ENCODE measurements at places on chromosomes 13 and 19.

- DNase-seq, result no peak
Observed at GRCh38 chr19:23519031-23519430, 123.8 kb upstream of the ZNF91 start.

DNA sequence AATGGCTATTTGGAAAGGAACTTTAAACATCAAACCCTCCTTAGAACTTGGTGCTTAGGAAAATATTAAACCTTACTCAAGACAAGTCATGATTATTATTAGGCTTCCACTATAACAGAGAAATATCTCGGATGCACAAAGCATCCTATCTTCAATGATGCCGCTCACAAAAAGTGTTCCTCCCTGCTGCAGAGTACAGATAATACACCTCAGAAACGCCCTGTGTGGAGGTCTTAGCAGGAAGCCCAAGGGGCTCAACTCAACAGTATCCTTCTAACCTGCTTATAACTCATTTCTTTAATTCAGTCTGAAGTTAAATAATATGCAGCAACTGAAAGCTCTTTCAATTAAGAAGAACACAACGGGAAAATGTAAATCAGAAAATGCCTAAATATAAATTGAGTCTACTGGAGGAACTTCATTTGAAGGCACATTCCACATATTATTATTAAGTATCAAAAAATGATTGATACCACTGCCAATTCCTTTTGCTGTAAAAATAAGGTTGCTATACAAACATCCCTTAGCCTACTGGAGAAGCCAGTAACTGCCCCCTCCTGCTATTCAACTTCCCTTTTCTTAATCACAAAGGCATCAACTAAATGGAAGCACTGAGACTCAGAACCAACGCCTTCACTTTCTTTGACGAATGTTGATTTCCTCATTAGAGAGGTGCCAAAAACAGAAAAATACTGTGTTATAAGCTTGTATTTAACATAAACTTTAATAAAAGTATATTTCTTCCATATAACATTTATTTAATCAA is 12.0 kb downstream of the ELF1 start:
- no peak for DNase-seq

DNA sequence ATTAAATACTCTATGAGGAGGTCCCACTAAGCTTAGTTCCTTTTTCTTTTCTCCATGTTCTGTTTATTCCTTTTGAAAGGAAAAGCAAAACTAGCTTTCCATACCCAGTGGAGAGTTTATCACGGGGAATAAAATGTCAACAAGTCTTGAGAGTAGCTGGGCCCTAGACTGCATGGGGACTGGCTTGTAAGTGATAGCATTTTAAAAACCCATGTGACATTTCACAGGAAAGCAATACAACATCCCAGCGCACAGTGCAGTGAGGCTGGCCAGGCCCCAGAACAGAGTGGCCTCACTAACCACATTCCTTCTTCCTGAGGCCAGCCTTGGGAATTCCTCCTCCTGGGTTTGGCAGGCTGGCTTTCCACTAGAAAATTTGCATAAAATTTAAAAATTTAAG is 149.8 kb downstream of the DLEU7 start:
- no peak for DNase-seq

GRCh38 chr13:98523455-98524102 is 53.3 kb downstream of the STK24 start:
- DNase-seq, result no peak

- no peak for DNase-seq
Observed at GRCh38 chr13:26230703-26231102, 8.6 kb upstream of the RNF6 start.

DNA sequence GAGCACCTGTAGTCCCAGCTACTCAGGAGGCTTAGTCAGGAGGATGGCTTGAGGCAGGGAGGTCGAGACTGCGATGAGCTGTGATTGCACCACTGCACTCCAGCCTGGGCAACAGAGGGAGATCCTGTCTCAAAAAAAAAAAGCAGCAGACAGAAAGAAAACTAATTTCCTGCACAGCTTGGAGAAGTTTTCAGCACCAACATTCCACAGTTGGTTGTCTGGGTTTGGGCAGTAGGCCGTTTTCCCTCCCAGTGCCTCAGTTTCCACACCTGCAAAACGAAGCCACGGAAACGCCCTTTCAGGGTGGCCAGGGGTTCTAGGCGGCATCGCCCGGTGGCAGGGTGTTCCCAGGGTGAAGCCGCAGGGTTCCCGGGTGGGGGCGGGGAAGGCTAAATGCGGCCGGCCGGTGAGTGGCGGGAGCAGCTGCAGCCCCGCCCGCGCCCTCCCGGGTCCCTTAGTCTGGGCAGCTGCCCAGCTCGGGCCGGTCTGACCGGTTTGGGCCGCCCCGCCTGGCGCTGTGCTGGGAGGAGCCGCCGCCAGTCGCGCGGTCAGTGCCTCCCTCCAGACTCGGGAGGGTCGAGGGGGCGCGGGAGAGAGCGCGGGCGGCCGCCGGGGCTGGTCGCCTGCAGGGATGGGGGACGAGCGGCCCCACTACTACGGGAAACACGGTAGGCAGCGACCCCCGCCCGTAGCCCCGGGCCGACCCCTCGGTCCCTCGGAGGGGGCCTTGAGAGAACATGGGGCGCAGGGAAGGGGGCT is at the start of gene SLC44A2:
TSS of gene SLC44A2 (plus strand) at position 551 of the 759 bp plus-strand sequence. CDS start at position 632, 81 bp downstream.
- no peak for DNase-seq

DNA sequence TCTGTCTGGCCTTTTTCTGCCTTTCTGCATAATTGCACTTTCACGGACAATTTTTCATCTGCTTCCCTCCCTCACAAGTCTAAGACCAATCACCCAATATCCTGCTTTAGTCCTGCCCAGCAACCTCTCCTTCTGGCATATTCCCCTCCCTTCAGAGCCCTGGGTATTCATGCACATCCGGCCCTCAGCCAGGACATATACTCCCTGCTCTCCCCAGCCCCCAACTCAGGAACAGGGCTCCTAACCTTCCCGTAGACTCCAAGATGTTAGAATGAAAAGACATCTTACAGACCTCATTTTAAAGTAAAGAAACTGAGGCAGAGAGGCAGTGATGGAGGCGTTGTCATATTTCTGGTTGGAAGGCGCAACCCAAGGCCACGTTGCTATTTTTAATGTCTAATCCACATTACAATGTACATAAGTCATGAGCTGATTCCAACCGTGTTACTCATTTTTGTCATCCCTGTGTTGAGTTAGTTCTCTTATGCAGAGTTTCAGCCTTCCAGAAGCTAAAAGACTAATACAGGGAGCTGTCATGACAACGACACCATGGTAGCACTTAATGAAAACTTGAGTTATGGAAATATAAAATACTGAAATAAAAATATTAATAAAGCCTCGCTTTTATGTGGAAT is 209.2 kb downstream of the TSHZ3 start:
- DNase-seq, result no peak

DNA sequence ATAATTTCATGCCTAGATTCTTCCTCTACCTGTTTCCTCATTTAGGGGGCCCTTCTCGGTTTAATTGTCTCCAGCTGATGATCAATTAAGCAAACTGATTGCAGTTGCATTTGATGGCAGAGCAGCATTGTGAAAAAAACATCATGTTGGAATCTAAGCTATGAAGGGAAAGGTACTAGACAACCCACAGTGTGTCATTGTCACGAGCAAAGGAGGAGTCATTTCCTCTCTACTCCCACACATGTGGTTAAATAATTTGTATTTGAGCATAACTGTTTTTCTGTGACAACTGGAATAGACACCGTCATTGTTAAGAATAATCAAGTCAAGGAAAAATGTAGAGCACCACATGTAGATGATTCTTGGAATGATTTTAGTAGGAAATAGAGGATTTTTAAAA is 240.3 kb downstream of the DCT start:
- peak; percentile 40 for DNase-seq

- no peak for DNase-seq
Observed at GRCh38 chr13:33624253-33624652, 193.7 kb upstream of the RFC3 start.

GRCh38 chr19:35430409-35431144 is 17.5 kb upstream of the FFAR2 start:
- no peak for DNase-seq

DNA sequence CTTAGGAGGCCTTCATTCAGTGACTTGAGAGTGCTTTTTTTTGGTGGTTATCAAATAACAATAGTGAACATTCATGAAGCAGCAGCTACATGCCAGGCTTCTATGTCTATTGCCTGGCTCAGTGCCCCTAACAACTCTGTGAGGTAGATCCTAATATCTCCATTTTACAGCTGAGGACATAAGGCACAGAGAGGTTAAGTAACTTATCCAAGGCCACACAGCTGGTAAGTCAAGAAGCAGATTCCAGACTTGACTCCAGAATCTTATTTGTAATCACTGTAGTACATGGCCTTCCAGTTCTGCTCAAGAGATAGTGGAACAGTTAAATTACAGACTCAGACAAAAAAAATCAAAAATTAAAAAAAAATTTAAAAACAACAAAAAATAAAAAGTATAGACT is 26.8 kb downstream of the CKM start:
- no peak for DNase-seq

DNA sequence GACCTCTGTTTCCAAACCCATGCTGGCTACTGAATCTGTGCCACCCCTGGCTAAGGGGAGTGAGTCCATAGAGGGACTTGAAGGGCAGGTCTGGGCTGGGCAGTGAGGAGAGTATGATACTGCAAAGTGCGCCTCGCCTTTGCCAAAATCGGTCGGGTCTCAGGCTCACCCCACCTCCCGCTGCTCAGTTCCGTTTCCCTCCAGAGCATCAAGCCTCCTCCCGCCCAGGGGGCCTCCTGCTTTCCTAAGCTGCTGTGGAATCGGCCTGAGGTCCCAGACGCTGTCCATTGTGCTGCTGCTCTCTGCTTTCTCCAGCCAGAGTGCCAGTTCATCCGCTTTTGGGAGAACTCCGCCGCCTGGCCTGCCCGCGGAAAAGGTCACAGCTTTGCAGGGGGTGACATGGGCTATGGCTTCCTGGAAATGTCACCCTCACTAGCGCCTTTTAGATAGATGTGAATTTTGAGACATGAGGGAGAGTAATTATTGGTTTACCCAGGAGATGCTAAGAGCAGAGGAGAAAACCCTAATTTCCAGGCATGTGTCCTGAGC is 1418.4 kb downstream of the UQCRFS1 start:
- no peak for DNase-seq

DNA sequence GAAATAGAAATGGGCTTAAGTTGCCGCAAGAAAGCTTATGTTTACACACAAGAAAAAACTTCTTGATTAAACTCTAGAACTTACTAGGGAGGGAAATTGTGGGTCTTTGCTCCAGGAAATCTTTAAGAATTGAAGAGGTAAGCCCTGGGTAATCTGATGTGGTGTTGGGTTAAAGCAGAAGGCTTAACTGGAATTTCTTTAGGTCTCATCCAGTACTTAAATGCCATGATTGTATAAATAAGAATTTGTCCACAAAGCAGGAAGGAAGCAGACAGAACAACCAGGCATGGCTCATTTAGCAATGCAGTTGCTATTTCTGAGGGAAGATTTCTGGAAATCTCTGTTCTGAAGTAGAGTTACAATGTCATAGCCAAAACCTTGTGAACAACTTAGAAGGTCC is 360.4 kb downstream of the KLF5 start:
- no peak for DNase-seq

DNA sequence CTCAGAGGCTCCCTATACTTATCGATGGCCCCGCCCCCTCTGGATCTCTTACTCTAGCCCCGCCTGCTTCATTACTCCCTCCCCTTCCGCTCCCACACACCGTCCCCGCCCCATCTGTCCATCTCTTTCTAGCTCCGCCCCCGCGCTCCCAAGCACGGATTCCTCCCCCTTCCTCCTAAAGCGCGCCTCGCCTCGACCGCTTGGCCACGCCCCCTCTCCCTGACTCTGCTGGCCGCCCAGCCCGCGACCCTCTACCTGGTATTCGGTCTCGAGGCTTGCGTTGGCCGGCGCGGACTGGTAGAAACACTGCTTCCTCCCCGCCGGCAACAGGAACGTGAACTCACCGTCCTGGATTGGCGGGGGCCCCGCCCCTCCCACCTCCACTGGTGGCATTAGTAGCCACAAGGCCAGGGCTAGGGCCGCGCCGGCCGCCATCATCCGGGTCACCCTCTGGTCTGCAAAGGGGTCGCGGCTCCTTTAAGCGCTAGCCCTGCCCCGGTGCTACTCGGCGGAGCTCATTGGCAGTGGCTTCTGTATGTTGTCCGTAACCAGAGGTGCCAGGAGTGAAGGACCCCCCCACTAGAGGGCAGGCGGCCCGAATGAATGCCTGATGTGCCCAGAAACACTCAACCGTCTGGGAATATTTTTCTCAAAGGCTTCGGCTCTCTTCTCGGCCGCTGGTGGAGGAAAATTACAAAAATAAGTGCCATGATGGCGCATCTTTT is at the start of gene TMED1:
TSS of gene TMED1 (minus strand) at position 459 of the 725 bp plus-strand sequence. CDS start at position 438, 21 bp downstream.
- peak; percentile 97 for DNase-seq

DNA sequence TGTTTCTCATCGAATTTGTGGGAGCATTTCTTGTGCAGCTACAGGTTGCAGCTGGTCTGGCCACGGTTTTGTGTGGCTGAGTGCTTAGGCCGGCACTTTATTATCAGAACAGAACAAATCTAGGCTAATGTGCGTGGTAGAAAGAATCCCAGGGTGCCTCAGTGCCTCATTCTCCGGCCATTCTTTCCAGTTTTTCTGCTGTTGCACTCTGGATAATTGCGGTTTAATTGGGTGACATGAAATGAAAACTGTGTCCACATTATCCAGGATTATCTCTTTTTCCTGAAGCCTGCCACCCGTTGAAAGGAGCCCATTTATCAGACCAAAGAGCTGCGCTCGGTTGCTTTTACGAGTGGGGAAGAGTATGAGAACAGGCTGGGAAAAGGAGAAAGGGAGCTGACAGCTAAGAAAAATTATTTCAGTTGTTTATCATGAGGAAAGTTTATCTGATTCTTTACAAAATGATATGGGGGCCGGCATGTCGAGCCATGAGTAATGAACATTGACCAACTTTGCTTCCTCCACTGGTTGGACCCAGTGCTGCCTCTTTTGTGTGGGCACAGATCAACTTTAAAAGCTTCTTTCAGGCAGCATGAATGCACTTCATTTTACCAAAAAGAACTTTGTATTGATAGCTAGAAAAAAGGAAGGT is 117.0 kb upstream of the SOX21 start:
- no peak for DNase-seq

DNA sequence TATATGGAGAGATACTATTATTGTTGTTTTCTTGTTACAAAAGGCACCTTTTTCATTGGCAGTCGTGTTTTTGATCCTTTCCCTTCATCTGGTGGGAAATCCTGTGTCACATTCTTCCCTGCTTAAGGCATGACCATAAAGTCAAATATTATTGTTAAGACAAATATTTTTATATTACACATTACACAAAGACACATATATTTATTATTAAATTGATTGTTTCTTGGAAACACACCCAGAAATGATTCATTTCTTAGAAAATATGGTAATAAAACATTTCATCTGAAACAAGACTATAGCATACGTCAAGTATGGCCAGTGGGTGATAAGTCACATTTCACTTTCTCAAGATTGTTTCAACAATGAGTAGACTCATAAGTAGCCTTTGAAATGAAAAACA is 77.3 kb downstream of the KCTD12 start:
- DNase-seq, result no peak

DNA sequence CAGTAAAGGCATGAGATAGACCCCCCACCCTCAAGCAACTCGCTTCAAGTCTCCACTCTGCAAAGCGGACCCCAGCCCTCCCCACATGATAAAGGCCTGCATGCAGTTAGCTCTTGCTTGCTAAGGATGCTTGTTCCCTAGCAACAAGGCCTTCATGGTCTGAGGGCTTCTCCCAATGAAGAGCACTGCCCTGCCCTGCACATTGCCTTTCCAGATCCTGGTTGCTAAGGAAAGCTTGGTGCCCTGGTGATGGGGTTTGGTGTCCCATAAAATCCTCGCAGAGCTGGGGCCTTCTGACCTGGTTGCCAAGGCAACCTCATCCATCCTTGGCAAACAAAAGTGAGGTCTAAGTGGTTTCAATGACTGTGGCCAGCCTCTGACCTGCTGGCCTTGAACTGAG is 6.0 kb downstream of the DBP start:
- no peak for DNase-seq

- DNase-seq, result no peak
Observed at GRCh38 chr19:20279516-20279915, 112.5 kb downstream of the ZNF486 start.
